ENCODE measurements at places on chromosomes 5 and 9.
A peak's percentile ranks its signal among the peaks of the same experiment; 100 is the strongest.

DNA sequence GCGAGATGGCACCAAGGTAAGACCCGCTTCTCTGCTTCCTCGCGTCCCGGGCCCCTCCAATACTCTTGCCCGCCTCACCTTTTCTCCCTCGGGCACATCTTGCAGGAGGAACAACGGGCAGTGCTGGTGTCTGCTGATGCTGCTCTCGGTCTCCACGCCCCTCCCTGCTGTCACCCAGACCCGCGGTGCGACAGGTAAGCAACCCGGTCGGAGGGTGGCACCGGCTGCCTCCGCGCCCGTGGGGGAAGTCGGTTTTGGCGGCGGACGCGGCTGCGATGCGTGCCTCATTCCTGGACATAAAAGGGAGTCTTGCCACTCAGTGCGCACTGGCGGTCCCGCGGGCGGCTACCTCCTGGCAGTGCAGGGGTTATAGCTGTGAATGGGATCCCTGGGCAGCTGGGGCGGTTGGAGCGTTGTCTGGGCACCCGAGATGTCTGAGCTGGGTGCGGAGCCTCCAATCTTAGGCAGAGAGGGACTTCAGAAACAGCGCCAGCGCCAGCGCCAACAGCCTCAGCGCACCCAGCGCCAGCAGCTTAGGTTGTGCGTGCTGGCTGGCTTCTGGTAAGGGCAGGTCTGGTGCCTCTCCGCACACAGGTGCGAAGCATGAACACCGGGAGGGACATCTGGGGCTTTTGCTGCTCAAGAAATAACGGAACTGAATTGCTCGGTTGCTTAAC is 488 bp downstream of the COL15A1 start:
- DNase-seq: no peak

DNA sequence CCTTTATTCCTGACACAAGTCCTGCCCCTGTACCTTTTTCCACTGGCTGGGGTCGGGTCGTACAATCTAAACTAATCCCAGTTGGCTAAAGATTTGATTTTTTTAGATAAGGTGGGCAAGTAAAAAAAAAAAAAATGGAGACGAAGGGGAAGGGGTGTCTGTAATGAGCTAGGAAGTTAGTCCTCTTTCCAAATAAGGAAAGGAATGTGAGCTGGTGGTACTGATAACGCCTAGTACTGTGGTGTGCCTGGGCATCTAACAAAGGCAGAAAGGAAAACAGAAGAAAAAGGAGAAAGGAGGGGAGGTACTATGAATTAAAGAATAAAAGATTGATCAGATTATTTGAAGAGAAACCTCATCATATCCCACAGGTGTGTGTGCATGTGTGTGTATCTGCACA is 21.3 kb downstream of the PRDM9 start:
- no peak for DNase-seq

GRCh38 chr9:96603305-96604003 is 16.2 kb downstream of the CDC14B start:
- no peak for DNase-seq

GRCh38 chr5:125700380-125700861 is 722.8 kb upstream of the GRAMD2B start:
- DNase-seq: no peak

- DNase-seq: no peak
These were observed 54.7 kb downstream of the PLK2 start for GRCh38 chr5:58405175-58405574.

DNA sequence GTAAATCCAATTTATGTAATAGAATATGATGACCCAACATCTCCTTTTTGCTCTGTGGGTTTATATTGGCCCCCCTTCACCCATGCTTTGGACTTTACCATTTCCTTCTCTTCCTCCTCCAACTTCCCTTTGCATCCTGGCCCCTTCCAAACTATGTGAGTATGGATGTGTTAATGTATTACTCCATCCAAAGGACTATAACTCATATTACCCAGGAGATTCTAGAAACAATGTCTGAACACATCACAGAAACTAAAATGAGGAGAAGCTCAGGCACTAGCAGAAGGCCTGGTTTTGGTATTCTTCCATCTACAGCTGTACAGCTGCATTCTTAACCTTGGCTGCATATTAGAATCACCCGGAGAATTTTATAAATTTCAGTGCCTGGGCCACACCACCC is 110.7 kb downstream of the PDE4D start:
- DNase-seq: no peak

GRCh38 chr5:76081811-76082771 is 1.1 kb upstream of the SV2C start:
- DNase-seq: no peak

- no peak for DNase-seq
These were observed 11.7 kb upstream of the DOLPP1 start for GRCh38 chr9:129068990-129069861.

GRCh38 chr5:164013077-164013670 is 507.8 kb downstream of the MAT2B start:
- DNase-seq: peak; percentile 54

DNA sequence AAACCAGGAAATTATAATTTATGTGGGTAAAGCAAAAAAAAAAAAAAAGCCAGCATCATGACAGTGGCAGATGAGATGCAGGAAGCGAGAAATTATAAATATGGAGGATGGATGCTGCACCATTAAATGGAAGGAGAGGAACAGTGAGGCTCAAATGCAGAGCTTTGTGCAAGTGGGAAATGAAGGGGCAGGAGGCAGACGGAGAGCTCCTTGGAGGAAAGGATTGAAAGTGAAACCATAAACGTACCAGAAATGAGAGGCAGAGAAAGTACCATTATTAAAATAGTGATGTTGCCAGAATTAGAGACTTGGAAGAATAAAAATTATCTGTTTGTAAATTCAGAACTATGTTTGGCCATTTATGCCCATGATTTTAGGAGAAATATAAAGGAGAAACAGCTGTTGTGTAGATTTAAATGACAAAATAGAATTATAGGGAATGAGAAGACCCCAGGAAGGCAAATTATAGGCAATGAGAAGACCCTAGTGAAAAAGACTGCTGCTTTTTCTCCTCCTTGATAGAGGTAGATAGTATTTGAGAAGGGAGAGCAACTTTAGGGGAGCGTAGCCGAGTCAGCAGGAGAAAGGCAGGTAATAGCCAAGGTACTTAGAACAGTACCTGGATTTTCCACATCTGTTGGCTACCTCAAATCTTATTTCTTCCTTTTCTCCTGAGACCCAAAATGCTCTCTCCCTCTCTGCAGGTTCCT is 341.0 kb upstream of the CD180 start:
- no peak for DNase-seq

GRCh38 chr9:116798521-116798920 is 111.4 kb downstream of the TRIM32 start:
- no peak for DNase-seq

DNA sequence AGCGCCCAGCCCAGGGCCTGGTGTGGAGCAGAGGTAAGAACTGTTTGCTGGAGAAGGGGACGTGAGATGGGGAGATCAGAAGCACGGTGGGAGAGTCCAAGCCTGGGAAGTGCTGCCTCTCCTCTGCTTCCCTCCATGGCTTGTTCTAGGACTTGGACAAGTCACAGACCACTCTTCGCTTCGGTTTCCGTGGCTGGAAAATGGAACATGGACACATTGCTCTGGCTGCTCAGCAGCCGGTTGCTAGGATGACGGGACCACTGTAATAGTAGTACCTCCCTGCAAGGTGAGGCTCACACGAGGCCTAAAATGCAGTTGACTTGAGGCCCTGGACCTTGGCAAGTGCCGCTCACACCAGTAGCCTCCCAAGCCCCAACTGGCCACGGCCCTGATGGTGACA is 175.8 kb upstream of the FSTL4 start:
- DNase-seq: no peak

DNA sequence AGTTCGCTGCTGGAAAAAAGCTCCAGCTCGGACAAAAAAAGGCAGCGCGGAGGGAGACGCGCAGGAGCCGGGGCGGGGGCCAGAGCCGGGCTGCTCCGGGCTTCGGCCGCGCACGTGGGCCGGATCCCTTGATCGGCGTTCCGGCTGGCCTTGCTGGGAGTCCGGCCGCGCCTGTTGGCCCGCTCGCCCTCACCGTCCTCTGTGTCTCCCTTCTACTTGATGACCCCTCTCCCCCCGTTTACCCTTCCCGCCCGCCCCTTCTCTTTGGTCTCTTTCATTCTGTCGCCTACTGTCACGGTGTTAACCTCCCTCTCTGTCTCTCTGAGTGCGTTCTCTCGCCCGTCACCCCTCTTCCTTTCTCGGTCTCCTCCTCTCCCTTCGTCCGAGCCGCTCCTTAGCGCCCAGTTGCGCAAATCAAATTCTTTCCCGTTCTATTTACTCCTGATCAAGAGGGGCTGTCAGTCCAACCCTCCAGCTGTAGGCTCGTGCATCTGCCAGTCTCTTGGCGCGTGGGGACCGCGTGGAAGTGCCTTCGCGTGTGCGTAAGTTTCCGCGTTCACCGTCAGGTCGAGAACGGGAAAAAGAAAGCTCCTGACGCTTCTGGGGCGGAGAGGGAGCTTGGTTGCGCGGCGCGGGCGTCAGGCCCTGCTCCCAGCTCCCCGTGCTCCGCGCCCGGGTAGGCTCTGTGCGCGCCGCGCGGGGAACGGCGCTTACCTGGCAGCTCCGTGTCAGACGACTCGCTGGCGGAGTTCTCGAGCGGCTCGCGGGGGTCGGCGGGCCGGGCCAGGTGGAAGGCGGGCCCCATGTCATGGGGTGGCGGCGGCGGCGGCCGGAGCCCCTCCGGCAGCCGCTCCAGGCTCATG is 798 bp downstream of the PITX1 start:
- DNase-seq: no peak

GRCh38 chr5:52452098-52452497 is 335.6 kb upstream of the ITGA1 start:
- DNase-seq: no peak

- no peak for DNase-seq
These were observed 263.7 kb downstream of the RASEF start for GRCh38 chr9:82799286-82799685.

- DNase-seq: no peak
These were observed 7.4 kb downstream of the CEMIP2 start for GRCh38 chr9:71760901-71761300.

- no peak for DNase-seq
These were observed 2.5 kb downstream of the EGFL7 start for GRCh38 chr9:136665111-136665703.

- DNase-seq: no peak
These were observed 51.0 kb upstream of the DHFR start for GRCh38 chr5:80705801-80706200.

DNA sequence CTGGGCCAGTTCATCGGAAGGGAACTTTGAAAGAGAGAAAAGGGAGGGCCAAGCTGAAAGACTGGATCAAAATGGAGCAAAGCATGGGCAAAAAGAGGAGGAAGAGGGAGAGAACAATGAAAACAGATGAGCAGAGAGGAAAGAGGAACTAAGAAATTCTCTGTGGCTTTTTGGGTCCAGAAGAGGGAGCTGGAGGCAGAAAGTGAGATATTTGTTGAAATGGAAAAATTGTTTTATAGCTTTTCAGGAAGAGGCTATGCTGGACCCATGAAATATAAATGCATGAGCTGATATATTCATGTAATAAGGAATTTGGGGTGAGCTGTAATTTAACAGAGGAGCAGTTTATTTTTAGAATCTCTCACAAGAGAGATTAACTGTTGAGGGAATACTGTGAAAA is 457.3 kb downstream of the DMAC1 start:
- DNase-seq: no peak

- no peak for DNase-seq
These were observed 1073.2 kb upstream of the DMAC1 start for GRCh38 chr9:8872802-8873201.

- DNase-seq: no peak
These were observed 161.0 kb downstream of the SLC28A3 start for GRCh38 chr9:84179531-84179930.

DNA sequence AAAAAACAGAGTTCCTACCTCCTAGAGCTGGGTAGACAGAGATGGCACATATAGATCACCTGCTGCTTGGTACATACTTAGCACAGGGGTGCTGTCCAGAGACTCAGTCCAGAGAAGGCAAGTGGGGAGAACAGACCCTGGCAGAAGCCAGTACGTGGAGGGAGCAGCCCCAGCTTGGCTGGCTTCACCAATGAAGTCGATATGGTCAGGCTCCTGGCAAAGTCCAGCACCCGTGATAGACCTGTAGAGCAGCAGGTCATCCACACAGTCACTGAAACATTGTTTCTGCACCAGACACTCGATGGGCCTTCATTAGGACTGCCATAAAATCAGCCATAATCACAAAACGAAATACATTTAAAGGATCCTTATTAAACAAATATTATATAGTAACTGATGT is 45.8 kb downstream of the WHRN start:
- no peak for DNase-seq

- no peak for DNase-seq
These were observed 34.6 kb upstream of the NFIB start for GRCh38 chr9:14348373-14349145.

- no peak for DNase-seq
These were observed 4.5 kb downstream of the UBE2D2 start for GRCh38 chr5:139565411-139566305.

DNA sequence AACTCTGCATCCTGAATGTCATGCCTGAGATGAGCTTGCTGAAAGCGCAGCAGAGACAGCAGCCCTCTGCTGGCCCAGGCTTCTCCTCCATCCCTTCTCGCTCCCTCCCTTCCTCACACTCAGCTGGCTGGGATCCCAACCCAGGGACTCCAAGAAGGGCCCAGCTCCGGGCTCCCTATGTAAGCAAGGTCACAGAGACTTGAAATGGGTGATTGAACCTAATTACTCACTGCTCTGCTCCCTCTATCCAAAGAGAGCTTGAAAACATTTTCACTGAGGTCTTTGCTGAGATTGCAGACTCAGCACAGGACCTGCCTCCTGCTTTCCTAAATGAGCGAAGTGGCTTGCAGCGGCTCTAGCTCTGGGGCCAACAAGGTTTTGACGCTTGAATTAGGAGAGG is 42.8 kb downstream of the RAPGEF1 start:
- no peak for DNase-seq

GRCh38 chr5:173531863-173532262 is 84.6 kb downstream of the BOD1 start:
- DNase-seq: no peak

GRCh38 chr9:119094086-119094485 is 275.1 kb downstream of the BRINP1 start:
- no peak for DNase-seq
